HCEC 1CT (cell line): ENCODE measurements at places on chromosomes 1 and 21.
A peak's percentile ranks its signal among the peaks of the same experiment; 100 is the strongest.

- DNase-seq = no peak
Observed at GRCh38 chr1:169044296-169044695, 62.2 kb upstream of the ATP1B1 start.

DNA sequence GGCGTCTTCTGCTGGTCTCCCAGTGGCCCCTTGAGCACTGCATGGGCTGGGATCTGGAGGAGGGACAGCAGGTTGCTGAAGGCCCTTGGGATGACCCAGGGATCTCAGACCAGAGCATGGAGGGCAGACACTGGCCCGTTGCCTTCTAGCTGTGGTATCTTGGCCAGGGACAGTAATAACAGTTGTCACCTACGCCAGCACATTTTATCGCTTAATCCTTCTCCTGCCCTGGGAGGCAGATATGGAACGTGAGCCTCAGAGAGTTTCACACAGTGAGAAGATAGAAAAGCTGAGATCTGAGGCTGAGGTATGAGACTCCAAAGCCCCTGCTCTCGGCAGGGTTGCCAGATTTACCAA lies 40.1 kb upstream of the RD3 start:
- no peak for DNase-seq

DNA sequence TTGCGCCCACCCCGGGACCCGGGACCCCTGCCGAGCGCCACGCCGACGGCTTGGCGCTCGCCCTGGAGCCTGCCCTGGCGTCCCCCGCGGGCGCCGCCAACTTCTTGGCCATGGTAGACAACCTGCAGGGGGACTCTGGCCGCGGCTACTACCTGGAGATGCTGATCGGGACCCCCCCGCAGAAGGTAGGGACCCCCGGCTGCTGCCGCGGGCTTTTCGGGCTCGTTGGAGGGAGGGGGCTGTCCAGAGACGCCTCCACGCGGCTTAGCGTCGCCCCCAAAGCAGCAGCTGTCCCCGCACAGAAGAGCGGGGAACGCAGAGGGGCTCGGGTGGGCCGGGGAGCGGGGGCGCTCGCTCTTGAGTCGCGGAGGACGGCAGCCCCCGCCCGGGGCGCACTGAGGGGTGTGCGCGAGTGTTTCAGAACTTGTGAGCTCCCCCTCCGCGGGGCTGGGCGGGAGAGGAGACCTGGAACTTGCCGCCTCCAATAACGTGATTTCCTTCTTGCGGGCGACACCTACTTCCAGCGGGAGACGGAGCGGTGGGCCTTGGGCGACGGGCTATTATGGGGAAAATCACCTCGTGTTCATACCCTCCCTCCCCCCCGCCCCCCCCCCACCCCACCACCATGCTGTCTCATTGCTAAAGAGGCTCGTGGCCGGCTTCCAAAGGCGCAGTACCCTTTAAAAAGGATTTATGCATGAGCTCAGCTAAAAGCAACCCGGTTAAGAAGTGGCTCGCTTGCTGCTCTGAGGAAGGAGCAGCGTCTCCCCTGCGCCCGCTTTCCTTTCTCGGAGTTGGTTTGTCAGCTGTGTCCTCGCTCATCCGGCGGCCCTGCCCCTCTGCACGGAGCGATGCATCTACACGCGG lies 664 bp downstream of the BACE2 start:
- DNase-seq = no peak

DNA sequence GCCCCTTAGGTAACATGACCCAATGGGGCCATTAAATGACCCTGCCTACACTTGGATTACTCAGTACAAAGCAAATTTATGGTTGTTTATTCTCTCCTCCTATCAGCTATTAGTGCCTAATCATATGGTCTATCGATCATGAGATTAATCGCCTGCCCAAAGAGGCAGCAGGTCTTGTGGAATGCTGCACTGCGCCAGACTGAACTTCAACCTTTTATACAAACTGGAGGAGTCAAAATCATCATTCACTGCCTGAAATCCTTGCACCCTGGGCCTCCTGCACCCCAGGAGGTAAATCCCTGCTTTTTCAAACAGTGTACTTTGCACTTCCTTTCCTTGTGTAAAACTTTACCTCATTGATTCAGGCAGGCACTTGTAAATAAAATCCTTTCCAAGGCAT lies 69.7 kb downstream of the NFIA start:
- no peak for DNase-seq

GRCh38 chr1:178057912-178058534 lies 35.9 kb upstream of the RASAL2 start:
- DNase-seq = peak; percentile 74

DNA sequence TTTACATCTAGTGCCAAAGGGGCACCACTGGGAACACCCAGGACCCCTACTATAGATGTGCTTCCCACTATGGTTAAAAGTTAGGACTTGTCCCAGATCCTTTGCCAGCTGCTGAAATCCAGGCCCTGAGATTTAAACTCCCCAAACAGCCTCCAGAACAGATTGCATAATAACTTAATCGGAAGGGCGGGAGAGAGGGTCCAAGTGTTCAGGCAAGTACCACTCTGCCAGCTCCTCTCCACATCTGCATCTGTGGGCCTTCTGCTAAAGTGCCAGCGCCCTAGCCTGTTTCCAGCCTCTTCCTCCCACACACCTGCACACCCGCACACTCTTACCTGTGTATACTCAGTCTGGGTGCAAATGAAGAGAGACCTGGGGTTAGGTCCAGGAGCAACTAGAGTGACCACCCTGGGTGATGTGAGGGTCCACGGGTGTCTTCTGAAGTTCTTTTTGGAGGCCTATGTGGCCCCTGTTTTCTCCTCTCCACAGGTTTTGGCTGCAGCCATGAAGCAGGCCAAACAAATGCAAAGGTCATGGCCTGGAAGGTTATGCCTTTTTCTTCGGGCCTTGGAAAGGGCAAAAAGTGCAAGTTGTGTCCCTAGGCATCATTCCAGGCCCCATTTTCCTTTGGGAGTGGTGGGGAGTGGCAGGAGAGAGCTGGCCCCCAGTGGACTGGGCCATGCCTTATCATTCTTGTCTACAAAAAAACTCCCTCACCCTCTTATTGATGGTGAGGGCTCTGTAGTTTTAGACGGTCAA lies 29.3 kb downstream of the KIRREL1 start:
- DNase-seq = no peak

DNA sequence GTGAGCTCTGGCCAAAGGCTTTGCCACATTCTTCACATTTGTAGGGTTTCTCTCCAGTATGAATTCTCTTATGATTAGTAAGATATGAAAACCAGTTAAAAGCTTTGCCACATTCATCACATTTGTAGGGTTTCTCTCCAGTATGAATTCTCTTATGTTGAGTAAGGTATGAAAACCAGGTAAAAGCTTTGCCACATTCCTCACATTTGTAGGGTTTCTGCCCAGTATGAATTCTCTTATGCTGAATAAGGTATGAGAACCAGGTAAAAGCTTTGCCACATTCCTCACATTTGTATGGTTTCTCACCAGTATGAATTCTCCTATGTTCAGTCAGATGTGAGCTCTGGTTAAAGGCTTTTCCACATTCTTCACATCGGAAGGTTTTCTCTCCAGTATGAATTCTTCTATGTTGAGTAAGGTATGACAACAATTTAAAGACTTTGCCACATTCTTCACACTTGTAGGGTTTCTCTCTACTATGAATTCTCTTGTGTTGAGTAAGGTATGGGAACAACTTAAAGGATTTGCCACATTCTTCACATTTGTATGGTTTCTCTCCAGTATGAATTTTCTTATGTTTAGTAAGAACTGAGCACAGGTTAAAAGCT lies 20.7 kb downstream of the ZNF695 start:
- no peak for DNase-seq

DNA sequence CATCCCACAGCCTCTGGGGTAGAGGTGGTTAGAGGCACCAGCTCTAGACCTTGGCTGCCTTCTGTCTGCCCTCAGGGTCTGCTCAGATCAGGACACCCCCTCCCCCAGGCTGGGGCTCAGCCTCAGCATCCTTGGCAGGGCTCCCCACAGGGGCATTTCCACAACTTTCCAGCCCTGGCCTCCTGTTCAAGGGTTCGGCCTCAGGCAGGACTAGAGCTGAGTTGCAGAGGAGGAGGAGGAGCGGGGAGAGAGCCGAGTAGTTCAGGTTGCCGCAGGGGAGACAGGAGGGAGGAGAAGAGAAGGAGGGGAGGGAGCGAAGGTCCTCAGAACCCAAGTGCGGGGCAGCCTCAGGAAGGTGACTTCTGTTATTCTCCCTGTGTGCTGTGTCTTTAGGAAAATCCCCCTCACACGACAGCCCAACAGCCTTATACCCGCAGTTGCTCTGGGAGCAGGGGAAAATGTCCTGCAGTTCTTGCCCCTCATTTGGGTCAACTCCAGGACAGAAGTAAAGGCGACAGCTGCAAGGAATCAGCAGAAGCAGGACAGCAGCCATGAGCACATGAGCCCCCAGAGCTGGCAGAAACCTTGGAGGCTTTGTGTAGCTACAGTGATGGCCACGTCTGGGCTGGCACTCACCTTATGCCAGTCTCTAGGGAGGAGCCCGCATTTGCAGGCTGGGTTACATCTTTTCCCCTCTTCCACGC lies 46.5 kb upstream of the TENT5B start:
- DNase-seq = no peak

DNA sequence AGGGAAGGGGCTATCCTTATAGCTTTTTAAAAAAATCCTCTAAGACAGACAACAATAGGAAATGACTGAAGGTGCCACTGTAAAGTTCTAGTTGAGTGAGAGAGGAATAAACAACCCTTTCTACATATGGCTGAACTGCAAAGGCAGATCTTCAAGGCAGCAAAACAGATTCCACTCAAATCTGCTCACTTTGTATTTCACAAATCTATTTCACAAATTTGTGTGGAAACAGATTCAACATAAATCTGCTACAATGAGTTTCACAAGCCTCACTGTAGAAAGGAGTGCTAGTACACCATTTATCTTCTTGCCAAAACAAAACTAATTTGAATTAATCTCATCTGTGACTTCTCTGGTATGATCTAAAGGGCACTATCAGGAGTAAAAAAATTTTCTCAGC lies 451.3 kb downstream of the PLA2G4A start:
- no peak for DNase-seq

- DNase-seq = no peak
Observed at GRCh38 chr1:206657751-206658150, 22.4 kb downstream of the DYRK3 start.

DNA sequence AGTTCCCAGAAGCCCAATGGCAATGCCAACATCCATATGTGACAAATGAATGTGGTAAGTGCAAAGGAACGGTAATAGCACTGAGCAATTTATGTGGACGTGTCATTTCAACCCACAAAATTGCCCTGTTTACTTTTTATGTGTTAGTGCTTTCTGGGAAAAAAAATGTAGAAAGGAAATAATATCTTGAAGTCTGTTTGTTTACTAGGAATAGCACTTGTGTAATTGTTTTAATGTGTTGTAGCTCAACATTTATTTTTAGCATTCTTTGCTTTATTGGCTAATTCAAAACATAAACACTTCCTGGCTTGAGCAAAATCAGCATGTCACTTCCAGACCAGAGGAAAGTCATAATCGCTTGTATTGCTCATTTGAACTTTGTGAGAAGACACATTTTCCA lies 224.8 kb upstream of the KCNK2 start:
- DNase-seq = peak; percentile 78

DNA sequence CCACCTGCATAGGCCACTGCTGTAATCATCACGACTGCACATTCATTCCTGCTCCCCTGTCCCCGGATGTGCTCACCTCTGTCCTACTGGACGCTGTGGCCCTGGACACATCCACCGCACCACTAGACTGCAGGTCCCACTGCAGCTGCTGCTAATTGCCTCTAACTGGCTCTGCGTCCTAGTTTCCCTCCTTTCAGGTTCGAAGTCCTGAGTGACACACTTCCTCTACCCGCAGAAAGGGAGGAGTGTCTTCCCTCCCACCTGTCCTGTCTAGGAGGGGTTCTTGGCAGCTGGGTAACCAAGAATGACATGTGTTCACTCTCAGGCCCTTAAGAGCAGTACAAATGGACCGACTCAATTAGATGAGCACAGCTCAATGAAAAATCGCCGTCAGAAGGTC lies 40.5 kb upstream of the ITPKB start:
- no peak for DNase-seq

- no peak for DNase-seq
Observed at GRCh38 chr1:17725084-17725719, 29.9 kb upstream of the ACTL8 start.

- DNase-seq = no peak
Observed at GRCh38 chr1:247440001-247440620, 17.8 kb downstream of the OR2B11 start.

DNA sequence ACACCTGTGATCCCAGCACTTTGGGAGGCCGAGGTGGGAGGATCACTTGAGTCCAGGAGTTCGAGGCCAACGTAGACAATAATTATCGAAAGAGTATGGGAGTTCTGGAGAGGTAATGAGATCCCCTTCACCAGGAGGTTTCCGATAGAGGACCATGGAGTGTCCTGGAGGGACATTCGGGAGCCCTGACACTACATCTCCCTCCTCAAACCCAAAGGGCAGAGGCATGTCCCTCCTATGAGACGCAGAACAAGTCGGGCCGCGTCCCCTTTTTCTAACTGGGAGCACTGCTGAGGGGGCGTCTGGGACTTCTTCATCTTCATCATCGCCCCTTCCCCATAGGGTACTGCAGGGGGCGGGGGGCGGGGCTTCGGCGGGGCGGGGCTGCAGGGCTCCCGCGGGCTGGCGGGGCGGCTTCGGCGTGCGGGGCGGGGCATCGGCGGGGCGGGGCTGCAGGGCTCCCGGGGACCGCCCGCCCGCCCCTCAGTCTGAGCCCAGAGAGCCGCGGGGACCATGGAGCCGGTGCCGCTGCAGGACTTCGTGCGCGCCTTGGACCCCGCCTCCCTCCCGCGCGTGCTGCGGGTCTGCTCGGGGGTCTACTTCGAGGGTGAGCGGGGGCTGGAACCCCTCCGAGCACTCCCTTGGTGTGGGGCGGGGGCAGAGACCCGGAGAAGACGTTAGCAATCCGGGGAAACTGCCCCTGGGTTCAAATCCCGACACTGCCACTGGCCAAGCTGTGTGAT lies at the start of gene THEMIS2:
Gene THEMIS2, plus strand, starts transcription at position 486 of the 743 bp plus-strand sequence. Its CDS starts 28 bp downstream, at position 514.
- DNase-seq = peak; percentile 39

DNA sequence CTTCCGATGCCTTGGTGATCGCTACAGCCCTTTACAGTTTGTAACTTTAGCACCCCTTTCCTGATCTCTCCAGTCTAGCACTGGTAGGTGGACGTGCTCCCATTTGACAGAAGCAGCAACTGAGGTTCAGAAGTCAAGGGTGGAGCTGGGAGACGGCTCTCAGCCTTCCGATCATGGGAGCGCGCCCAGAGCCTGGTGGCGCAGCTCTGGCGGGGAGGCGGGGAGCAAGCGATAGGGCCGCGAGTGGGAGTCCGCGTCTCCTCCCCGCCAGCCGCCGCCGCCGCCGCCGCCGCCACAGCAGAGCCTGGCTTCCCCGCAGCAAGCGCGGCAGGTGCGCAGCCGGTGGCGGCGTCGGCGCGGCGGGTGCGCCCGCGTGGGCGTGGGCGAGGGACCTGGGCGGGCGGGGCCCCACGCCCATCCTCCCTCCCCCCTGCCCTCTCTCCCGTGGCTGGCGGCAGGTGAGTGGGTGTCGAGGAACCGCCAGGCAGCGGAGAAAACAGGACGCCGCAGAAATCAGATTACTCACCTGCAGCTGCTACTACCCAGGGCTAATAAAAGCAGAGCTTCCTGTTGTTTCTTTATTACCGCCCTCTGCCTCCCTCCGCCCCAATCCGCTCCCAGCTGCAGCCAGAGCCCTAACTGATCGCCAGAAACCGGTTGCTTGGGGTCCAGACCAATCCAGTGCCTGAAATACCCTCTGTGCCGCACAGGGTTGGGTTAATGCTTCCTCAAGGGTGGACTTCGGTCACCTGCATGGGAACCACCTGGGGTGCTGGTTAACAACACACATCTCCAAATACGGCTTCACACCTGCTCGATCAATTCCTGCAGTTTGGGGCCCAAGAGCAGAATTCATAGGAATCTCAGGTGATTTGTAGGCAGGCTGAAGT lies 60.2 kb upstream of the ID3 start:
- no peak for DNase-seq

- DNase-seq = no peak
Observed at GRCh38 chr1:188769181-188769580, 1708.5 kb downstream of the BRINP3 start.

- peak; percentile 14 for DNase-seq
Observed at GRCh38 chr21:36747815-36748383, 49.0 kb downstream of the SIM2 start.
